ENCODE measurements at places on chromosomes 3 and 15.

- DNase-seq, result no peak
Measured at GRCh38 chr15:93583968-93584367, 495.0 kb upstream of the RGMA start.

DNA sequence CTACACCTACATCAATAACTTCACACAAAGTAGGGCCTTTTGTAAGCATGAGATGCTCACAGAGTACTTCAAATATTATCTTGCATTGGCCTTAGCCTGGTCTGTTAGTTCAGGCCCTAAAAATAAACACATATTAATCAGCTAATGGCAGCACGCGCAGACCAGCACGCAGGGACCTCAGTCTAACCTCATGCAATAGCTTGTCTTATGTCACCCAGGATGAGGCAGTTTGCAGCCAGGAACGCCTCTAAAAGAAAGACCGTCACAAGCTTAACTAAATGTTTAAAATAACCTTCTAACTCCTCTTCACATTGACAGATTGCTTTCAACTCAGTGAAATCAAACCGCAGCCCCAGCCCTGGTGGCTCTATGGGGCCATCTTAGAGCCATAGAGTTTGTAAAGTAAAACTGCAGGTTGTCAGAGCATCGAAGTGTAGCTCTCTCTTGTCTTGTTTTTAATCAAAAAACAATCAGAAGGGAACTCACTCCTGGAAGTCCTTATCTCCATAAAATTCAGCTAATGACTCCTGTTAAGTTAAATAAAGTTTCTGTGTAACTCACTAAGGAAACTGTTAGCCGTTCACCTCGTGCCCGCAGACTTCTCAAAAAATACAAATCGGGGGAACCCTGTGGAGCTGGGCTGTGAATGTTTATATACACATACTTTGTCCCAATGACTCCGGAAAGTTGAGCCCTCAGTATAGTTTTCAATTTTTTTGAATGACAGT, 212.6 kb downstream of the CDIN1 start:
- DNase-seq, result no peak

- no peak for DNase-seq
Measured at GRCh38 chr3:71005702-71006321, 577.7 kb downstream of the FOXP1 start.

GRCh38 chr3:158095814-158096704, 10.2 kb downstream of the SHOX2 start:
- DNase-seq, result no peak

DNA sequence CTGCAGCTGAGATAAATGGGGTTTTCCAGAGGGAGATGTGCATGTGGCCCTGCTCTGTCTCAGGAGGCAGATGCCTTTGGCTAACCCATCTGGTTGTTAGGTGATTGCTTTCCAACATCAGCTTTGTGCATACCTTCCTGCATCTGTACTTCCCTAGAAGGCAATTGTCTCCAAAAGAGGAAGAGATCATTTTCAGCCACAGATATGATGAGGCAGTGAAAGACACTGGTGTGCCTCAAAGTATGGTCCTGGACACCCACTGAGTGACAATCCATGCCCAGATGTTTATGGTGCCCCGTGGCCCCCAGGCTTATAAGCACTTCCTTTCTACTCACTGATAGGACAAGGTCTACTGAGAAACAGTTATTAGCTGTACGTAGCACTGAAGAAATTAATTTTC, 117.5 kb upstream of the NR2F2 start:
- DNase-seq, result no peak

DNA sequence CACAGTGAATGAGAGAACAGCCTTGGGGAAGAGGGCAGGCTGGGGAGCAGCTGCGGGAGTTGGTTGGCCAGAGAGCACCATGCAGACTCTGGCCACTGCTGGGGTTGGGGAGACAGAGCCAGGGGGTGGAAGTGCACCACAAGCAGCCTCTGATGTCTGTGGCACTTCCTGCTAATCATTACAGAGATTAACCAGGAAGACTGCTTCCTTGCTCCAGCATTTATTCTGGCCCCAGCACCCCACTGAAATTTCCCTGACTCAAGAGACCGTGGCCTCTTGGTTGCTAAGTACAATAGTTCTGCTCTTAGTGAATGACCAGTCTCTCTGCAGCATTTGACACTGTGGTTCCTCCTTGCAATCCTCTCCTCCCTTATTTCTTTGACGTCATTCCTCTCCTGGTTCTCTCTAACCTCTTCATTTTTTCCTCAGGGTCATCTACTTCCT, 266.2 kb upstream of the ROPN1 start:
- DNase-seq, result no peak

Measured in stimulated activated CD8-positive, alpha-beta memory T cell treated with anti-CD3 and anti-CD28 coated beads, Interleukin-2, amount 100 ng/mL, for 48 hours (primary cell).